ENCODE measurements at places on chromosomes 12 and 14.

DNA sequence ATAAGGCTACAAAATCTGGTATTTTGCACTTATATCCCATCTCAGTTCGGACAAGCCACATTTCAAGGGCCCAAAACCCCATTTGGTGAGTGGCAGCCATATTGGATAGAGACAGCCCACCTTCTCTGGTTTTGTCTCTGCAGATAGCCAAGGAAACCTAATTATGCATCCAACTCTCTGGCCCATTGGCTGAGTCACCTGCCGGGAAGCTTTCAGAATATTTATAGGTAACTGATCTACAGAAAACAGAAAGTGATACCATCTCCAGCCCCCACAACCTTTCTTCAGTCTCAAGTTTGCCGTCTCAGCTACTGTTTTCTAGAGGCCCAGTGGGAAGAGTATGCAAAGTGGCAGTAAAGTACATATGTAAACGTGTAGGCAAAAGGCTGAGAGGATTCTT is 33.7 kb upstream of the PPP1CC start:
- DNase-seq, result no peak

DNA sequence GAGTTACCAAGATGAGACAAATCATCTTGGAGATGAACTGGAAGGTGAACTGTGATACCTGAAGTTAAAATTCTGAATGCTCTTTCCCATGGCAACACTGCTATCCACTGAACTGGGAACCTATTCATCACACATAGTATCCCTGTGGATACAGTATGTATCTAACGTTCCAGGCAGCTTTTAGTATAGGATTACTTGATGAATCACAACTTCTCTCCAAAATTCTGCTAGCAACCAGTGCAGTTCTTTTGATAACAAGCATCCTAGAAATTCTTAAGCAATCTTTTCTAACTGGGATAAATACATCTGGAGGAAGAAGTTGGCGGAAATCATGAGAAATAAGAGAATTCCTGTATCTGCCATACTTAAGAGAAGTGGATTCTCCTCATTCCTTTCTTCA is 66.4 kb downstream of the PAWR start:
- DNase-seq, result no peak

DNA sequence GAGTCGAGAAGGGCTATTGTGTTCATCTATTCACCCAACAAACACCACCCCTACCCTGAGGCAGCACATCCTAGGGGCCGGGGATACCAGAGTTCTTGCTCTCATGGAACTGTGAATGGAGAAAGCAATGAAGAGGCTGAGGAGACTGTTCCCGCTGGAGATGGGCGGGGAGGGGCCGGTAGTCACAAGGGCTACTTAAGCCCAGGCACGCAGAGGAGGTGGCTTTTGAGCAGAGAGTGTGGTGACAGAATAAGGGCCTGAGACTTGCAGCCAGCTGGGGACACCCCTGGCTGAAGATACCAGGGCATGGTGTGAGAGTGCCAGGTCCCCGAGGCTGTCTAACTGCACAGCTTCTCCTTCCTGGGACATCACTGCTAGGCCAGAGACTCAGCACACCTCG is 114.1 kb upstream of the EVL start:
- no peak for DNase-seq

DNA sequence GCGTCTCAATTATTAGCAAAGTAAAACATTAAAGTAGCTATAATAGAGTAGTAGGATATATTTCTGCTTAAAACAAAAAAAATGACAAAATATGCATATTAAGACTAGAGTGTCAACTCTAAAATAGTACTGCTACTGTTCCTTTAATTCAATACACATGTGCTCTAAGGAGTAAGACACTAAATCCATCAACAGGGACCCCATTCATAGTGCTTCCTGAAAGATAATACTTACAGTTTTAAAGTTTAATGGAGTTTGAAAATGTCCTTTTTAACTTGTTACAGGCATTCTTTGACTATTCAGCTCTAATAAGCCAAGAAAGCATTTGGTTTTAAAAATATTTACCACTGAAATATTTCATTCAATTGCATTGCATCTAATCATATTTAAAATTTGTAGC is 145.2 kb downstream of the ADAMTS20 start:
- DNase-seq, result no peak

DNA sequence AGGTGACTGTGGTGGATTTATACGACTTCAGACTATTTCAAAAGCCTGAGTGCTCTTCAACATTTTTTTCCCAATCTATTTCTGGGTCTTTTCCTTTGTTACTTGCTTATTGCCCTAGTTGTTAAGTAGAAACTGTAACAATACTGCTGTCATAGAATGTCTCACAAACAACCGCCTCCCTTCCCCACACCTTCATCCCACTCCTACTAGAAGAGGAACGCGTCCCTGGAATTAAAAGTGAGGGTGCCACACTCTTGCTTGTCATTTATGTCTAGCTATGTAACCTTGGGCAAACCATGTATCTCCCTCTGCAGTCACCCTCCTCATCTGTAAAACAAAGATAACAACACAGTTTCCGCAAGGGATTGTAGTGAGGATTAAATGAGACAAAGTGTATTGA is 8.6 kb downstream of the BRAP start:
- DNase-seq, result no peak

- no peak for DNase-seq
These were observed 145.5 kb upstream of the CDKN3 start for GRCh38 chr14:54251356-54251755.

GRCh38 chr12:49706351-49707127 is 666 bp downstream of the FMNL3 start:
- DNase-seq, result no peak

DNA sequence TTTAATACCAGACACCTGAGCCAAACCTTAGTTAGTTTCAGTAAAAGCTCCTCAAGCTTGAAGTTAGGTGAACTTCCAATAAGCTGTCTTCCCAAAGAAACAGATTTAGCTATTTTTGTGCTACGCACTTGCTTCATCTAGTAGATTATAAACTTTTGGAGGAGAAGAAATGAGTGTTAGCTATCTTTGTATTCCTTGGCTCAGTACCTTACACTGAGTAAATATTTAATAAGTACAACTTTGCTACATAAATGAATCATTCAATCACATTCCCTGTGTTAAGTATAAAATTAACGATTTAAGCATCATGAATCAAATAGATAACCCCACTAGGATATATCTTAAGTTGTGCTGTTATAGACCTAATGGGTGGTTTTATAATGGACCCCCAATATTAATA is 307.0 kb downstream of the PCNX1 start:
- no peak for DNase-seq

DNA sequence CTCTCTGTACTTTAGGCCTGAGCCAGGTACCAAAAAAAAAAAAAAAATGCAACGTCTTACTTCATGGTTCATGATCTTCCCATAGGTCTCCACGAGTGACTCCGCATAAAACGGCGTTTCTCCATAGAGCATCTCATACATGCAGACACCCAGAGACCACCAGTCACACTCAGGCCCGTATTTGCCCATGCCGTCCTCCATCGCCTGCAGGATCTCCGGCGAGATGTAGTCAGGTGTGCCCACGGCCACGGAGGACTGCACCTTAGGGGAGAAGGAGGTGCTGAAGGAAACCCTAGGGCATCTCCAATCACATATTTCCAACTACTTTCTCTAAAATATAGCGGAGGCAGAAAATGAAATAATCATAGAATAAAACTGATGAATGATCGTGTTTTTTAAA is 61.0 kb downstream of the AMN start:
- DNase-seq, result no peak
